Caudate nucleus (tissue), 63 donors: ENCODE measurements at places on chromosomes 3 and 15.
A peak's percentile ranks its signal among the peaks of the same experiment; 100 is the strongest.

GRCh38 chr3:186589121-186589520, 18.6 kb downstream of the DNAJB11 start:
- no peak for DNase-seq

GRCh38 chr3:51970606-51971300, 3.1 kb downstream of the ABHD14B start:
- no peak for DNase-seq

- DNase-seq, result no peak
Measured at GRCh38 chr3:102532901-102533300, 98.1 kb downstream of the ZPLD1 start.

DNA sequence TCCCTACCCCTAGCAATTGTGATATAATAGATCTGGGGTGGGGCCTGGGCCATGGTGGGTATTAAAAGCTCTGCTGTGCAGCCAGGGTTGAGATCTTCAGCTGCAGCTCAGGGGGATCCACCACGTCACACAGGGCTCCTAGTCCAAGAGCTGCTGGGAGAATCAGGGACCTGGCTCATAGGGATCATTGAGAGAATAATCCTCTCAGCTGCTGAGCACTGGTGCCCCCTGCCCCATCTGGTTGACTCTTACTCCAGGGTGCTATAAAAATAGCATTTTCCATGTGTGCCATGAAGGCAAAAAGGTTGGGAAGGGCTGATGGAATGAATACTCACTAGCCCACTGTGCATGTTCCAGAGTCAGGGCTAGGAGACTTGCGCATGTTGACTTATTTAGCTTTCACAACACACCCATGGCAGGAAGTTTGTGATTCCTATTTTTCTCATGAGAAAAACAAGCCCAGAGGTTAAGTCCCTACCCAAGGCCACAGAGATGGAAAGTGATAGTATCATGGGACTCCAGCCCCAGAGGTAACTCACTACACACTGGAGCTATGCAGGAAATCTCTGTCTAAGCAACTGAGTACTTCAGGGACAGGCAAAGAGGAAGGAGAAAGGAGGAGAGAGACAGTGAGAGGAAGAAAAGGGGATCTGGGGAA, 94.6 kb upstream of the HERC1 start:
- no peak for DNase-seq

- no peak for DNase-seq
Measured at GRCh38 chr3:124034016-124034843, 42.3 kb upstream of the ROPN1 start.

GRCh38 chr3:151331696-151332095, 2.3 kb upstream of the P2RY13 start:
- no peak for DNase-seq

DNA sequence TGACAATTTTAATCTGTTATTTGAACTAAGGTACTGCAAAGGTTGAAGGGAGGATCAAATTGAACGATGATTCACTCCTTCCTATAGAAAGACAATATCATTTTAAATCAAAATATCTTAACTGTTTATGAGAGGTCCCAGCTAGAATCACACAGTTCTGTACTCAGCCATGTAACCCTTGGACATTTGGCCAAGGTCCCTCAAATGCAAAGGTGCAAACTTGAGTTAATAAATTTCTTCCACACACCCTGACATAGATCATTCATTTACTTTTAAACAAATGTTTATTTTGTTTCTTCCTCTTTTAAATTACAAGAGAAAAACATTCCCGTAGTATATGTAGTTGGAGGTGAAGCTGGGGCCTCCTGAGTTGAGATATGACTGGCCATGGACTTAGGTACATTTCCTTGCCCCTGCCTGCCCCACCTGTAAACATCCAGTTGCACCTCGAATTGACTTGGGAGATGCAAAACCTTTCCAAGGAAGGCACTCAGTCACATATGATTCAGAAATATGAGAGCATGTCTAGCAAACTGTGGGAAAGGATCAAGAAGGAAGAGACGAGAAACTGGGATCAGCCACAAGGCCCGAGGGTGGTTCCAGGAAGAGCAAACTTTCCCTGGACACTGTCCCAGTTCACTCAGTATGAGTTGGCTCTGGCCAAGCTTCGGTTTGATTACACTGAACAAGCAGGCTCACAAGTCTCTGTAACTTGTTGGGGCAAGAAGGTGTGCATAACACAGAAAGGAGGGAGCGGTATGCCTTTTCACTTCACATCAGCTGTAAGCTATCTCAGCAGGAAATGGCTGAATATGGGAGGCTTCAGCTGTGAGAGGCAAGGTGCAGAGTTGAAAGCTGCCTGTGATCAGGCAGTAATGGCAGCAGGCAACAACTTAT, 6.7 kb downstream of the TNFSF10 start:
- DNase-seq, result no peak

DNA sequence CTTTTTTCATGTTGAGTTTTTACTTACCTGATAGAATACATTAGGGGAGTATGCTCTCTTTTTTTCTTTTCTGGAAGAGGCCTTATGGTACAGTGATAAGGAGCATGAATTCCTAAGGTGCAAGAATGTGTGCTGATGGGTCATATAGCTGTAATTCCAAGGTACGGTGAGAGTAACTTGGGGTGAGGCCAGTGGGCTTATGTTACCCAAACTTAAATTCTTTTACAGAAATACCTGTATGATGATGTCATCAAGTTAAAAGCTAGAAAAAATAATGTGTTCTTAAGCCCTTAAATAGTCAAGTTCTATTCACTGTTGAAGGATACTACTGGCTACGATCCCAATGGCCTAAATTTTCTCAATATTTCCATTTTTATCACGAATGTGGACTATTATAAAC, 111.2 kb downstream of the GMPS start:
- no peak for DNase-seq

DNA sequence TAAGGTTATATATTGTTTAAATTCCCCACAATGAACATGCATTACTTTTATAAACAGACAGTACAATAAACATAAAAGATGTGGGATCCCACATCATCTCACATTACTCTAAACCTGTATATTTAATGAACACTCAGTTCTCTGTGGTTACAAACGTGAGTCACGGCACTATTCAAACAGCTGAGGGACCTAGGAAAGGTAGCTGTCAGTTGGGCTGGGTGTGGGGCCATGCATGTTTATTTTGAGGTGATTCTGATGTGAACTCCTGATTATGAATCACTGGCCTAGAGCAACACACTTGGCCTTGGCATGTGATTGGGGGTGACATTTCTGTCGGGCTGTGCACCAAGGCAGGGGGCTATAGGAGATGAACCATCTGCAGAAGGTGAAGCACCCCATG, 147.6 kb upstream of the HACD2 start:
- no peak for DNase-seq

- DNase-seq, result peak; percentile 27
Measured at GRCh38 chr3:179323197-179324110, 623 bp downstream of the ZNF639 start.
